ENCODE measurements at places on chromosomes 7 and 10.

DNA sequence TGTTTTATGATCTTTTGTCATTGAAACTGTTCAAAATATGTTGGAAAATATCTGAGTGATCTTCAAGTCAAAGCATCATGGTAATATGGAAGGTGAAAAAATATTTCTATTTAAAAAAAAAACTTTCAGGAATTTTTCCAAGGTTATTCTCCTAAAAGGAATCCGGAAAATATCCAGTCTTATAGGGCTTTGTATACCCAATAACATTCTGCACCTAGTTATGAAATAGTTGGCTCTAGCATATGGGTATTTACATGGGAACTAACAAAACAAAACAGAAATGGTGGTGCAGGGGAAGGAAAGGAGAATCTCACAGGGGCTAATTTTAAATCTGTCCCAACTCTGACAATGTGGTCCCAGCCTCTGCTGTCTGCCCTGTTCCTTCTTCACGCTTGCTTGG, 167.1 kb upstream of the RHEB start:
- DNase-seq: no peak

- DNase-seq: no peak
Measured at GRCh38 chr7:22787951-22788350, 34.7 kb downstream of the TOMM7 start.

GRCh38 chr10:51983481-51983880, 284.1 kb upstream of the CSTF2T start:
- DNase-seq: no peak

GRCh38 chr7:146008293-146008692, 108.3 kb upstream of the CNTNAP2 start:
- DNase-seq: no peak

GRCh38 chr10:97733256-97733655, 3.7 kb upstream of the ZFYVE27 start:
- no peak for DNase-seq

GRCh38 chr10:33214174-33214573, 120.3 kb downstream of the NRP1 start:
- DNase-seq: no peak

Data from GM19239 (cell line).